ENCODE measurements at places on chromosomes 5 and 9.

GRCh38 chr5:122401976-122402725, 90.1 kb downstream of the SNCAIP start:
- no peak for DNase-seq

- no peak for DNase-seq
These were observed 524.5 kb upstream of the RGMB start for GRCh38 chr5:98248949-98249348.

GRCh38 chr9:18159254-18159653, 314.7 kb upstream of the ADAMTSL1 start:
- no peak for DNase-seq

- DNase-seq, result no peak
These were observed 27.4 kb downstream of the UHRF2 start for GRCh38 chr9:6440405-6440804.

DNA sequence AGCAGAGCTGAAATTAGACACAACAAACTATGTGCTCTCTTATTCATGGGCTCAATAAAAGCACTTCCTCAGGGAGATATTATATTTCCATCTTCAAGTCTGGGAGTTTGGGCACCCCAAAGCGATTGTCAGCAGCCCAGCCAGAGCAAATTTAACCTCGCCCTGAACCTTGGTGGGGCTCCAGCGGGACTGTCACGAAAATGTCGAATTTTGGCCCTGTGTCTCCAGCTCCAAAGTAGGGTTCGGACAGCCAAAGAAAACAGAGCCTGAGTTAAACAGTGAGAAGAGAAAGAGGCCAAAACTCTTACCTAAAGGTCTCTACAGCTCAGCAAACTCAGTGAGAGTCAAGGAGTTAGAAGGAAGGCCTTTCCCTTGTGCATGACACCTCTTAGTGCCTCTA, 432.9 kb downstream of the SPATA31D1 start:
- no peak for DNase-seq
